ENCODE measurements at places on chromosomes 12 and 14.

- DNase-seq, result no peak
Measured at GRCh38 chr12:113796066-113796827, 169.9 kb downstream of the RBM19 start.

DNA sequence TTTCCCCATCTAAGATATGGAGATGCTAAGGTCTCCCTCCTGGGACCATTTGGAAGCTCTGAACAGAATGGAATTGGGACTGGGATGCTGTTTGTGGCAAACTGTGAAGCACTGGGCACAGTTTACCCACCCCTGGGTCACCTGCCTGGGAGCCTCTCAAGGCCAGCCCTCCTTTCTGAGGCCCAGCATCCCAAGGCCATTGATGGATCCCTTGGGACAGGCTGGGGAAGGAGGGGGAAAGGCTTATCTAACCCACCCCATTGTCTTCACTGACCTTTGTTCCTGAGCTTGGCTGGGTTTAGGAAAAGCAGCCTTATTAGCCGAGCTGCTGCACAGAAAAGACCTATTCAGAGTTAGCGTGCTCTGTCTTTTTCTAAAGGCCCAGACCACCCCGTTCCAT lies 5.2 kb downstream of the CCDC85C start:
- no peak for DNase-seq

- no peak for DNase-seq
Measured at GRCh38 chr12:62346817-62347216, 86.6 kb downstream of the USP15 start.

- DNase-seq, result no peak
Measured at GRCh38 chr14:91419044-91419397, 1.4 kb upstream of the CCDC88C start.

- DNase-seq, result no peak
Measured at GRCh38 chr14:99821519-99822508, 28.6 kb downstream of the EML1 start.

GRCh38 chr12:111274777-111275176 lies 94.1 kb downstream of the PHETA1 start:
- no peak for DNase-seq

DNA sequence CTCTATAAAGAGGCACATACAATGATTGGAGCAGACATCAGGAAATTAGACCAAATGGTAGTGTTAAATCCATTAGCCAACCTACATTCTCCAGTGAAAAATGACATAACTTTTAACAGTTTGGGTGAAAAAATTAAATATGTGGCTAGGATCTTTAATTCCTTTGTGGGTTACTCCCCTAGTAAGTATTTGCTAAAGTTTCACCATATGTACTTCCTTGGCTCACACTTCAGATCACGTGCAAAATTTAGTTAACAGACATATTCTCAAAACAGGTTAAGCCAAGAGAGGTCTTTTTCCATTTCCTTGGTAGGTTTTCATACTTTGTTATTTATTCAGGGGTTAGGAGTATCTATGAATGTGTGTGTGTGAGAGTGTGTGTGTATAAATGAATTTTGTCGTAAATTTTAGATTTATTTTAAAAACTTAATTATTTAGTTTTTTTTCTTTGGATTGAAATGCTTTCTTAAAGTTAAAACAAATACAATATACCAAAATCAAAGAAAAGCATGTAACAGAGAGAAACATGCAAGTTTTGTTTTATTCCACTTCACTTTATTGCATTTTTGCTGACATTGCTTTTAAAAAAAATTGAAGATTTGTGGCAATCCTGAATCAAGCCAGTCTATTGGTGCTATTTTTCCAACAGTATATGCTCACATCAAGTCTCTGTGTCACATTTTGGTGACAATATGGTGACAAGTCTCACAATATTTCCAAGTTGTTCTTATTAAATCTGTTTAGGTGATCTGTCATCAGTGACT lies 258.7 kb downstream of the FLRT2 start:
- DNase-seq, result no peak

- no peak for DNase-seq
Measured at GRCh38 chr14:99527427-99528076, 46.3 kb downstream of the CCNK start.

GRCh38 chr12:101823891-101824290 lies 6.9 kb downstream of the GNPTAB start:
- DNase-seq, result peak; percentile 61

Measured in activated T-cell treated with anti-CD3 and anti-CD28 coated beads, Interleukin-2, amount 50 U/mL, for 1 hour (primary cell).